ENCODE measurements at places on chromosomes 4 and X. TPM values are rescaled to one million over a fixed set of nuclear protein-coding genes. Genes with fewer than 3 reads are reported as not detected.

SOWAHB gene
- 0.17 TPM for total RNA-seq

POU3F4 gene
- not detected for total RNA-seq

IL3RA gene
- not detected for total RNA-seq

GPR119 gene
- total RNA-seq, result not detected

ZNF518B gene
- 35.3 TPM for total RNA-seq

NPY2R gene
- not detected for total RNA-seq

MMRN1 gene
- not detected for total RNA-seq

BTK gene
- total RNA-seq, result 0.15 TPM

SUPT20HL2 gene
- not detected for total RNA-seq
